NCI-H2171 treated with DMSO at 0.1 percent for 48 hours (cell line): ENCODE measurements at places on chromosomes 12 and 14.

GRCh38 chr12:132176920-132177551, 32.8 kb downstream of the NOC4L start:
- DNase-seq = no peak

GRCh38 chr12:57133916-57134315, 5.6 kb downstream of the LRP1 start:
- DNase-seq = no peak

DNA sequence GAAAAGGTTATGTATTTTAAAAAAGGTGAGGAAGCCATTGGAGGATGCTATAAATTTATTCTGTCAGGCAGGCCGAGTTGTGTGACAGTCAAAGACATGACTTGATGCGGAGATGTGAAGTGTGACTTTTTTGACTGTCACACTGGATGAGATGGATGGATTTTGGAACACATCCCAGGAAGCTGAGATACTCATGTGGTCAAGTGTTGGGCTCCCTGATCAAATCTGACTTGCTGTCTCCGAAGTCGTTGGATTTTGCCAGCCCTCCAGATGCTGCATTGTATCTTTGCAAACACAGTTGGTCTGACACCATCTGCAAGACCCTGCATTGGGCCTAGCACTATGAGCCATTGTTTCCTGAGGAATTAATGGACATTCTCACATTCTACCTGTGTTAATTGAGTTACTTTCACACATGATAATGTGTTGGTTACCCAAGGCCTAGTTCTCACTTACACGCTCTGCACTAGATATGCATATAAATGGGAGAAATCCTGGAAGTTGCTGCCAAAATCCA, 204.0 kb upstream of the PRKD1 start:
- peak; percentile 49 for DNase-seq

- DNase-seq = no peak
Observed at GRCh38 chr12:131222329-131223139, 268.8 kb downstream of the ADGRD1 start.

- DNase-seq = no peak
Observed at GRCh38 chr12:88272456-88272855, 130.3 kb downstream of the TMTC3 start.

DNA sequence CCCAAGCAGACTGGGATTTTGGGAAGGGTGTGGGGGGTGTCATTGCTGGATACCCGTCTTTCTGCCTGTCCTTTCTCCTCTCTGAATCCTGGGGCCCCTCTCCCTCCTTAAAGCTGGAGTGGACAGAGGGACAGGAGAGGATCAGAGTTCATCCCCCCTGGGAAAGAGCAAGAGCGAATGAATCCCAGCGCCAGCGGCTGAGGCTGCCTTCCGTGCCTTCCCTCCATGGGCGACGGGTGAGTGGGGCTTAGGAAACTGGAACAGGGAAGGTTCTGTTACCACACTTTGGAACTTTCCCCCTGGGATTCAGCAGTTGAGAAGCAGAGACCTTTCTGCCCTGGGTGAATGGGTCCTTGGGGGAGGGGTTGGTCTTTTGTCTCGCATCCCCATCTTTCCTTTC, 16.2 kb upstream of the RIN3 start:
- no peak for DNase-seq

DNA sequence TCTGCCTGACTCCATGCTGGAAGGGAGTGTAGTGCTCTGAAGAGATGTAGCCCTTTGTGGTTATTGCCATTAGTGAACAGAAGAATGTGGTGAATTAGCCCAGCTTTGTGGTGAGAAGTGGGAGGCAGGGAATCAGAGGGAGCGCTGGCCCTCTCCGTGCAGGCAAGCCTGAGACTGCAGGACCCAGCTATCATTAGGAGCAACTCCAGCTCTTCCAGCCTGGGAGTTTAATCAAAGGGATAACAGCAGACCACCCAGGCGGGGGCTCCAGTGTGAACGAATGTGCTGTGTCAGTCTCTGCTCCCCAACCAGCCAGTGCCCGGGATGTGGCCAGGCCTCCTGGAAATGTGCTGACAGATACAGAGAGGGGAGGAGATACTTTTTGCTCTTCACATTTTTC, 142.7 kb downstream of the TTLL5 start:
- no peak for DNase-seq

- DNase-seq = no peak
Observed at GRCh38 chr14:89255012-89255411, 162.0 kb downstream of the FOXN3 start.

DNA sequence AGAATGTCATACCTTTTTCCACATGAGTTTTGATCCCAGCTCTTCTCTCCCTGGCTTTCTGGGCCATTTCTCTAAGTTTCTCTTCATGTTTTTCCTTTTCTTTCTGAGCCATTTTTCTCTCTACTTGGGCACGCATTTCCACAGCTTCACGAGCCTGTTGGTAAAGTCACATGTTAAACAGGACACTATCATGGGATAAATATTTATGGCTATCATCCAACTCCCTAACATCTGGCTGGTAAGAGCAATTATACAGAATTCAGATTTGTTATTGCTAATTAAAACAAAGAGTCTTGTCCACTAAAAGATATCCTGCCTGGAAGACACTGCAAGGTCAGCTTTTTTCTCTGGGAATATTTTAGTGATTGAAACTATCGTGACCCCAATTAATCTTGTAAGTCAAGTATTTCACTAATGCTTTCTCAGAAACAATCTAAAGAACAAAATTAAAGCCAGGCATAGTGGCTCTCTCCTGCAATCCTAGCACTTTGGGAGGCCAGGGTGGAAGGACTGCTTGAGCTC, 23.1 kb downstream of the SLIRP start:
- DNase-seq = no peak

GRCh38 chr14:102739190-102739469, 38.1 kb upstream of the TRAF3 start:
- DNase-seq = no peak

DNA sequence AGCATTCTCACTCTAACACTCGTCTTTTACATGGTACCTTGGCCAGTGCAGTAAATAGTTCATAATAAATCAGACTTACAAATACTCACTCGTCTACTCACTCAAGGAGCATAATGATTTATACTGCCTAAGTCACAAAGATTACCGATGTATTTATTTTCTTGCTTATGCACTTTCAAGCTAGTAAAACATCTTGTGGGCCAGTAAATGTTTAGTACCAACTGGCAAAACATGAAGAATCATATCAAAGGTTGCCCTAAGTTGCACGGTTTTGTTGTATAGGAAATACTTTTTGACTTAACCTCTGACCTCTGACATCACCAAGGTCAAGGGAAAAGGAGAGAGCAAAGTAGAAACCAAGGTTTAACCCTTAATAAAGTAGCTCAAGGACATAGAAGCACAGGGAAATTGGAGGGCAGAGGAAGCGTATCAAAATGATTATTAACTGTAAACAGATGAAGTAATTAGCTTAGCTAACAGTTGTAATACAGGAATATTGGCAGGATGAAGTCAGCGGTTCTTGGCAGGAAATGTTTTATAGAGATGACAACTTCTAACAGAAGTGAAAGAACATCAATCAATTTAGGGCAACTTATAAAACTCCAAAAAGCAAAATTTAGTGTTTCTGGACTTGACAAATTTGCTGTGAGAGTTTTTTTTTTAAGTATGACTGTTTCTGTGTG, 131.9 kb downstream of the HMGA2 start:
- DNase-seq = no peak

- DNase-seq = no peak
Observed at GRCh38 chr12:123404581-123404980, 20.6 kb downstream of the KMT5A start.

DNA sequence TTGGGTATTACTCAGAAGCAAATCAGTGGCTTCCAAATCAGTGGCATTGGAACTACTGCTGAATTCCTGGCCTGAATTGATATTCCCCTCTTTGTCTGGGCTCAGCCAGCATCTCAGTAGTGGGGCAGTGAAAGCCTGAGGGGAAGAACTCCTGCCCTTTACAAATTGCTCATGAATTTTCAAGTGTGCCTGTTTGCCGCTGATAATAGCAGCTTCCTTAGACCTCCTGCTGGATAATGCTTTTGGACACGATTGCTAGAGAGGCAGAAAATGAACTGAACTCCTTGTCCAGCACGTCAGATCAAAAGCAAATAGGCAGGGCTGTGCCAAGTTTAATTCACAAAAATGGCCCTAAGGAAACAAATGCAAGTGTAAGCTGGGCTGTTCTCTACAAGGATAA, 91.3 kb upstream of the GZMB start:
- DNase-seq = no peak

- no peak for DNase-seq
Observed at GRCh38 chr12:116244001-116244400, 33.5 kb downstream of the MED13L start.

GRCh38 chr12:65331456-65331855, 53.0 kb downstream of the MSRB3 start:
- DNase-seq = no peak

GRCh38 chr14:89855961-89856656, 98.4 kb downstream of the EFCAB11 start:
- no peak for DNase-seq

DNA sequence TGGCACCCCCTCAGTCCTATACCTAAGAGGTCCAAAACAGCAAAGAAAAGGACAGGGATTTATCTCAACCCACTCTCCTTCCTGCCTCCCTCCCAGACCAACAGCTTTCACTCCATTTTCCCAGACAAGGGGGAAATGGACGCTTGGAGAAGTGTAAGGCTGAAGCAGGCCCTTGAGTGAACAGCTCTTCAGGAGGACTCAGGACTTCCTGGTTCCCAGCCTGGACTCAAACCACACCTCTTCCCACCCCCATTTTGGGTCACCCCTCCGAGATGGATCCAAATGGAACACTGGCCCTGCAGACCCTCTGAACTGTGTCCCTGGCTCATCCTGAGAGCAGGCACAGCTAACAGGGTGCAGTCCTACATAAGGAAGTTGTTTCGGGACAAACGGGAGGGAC, 2.7 kb downstream of the KMT2D start:
- no peak for DNase-seq

DNA sequence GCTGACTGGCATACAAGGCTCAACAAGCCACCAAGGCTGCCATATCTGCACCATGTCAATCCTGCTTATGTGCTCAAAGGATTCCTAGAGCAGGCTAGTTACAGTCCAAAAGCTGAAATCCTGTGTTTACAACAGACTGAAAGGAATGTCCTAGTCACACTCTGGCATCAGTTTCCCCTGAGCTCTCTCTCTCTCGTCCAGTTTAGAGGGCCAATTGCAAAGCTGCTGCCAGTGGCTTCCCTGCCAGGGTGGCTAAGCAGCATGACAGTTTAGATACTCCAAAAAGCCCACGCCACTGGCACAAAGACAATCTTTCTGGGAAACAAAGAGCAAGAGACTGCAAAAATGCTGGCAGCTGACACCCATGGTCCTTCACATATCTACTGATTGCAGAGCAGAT, 392.1 kb downstream of the RPS29 start:
- DNase-seq = no peak

DNA sequence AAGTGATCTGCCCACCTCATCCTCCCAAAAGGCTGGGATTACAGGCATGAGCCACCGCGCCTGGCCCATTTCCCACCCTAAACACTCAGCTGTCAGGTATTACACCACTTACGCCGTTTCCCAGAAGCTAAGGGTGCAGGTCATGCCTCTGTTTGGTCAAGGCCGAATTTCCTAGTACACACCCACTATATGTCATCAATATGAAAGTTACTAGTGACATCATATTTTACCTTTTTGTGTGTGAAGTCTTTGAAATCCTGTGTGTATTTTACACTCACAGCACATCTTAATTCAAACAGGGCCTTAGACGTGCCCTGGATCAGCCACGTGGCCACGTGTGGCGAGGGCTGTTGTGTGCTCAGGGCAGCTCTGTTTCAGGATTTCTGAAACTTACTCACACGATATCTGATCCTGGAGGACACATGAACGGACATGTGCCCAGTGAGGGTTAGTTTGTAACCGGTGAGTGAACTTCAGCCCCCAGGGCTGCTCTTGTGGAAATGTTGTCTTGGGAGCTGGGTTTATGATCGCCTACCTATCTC, 51.8 kb downstream of the GLT1D1 start:
- DNase-seq = no peak

DNA sequence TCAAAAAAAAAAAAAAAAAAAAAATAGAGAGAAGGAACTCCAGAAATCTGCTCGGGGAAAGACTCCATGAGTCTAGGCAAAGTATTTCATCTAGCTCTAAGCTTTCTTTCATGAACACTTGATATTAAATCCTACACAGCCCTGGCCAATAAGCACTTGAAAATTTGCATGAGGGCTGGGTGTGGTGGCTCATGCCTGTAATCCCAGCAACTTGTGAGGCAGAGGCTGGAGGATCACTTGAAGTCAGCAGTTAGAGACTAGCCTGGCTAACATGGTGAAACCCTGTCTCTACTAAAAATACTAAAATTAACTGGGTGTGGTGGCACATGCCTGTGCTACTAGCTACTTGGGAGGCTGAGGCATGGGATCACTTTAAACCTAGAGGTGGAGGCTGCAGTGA, 13.1 kb upstream of the METAP2 start:
- DNase-seq = no peak

DNA sequence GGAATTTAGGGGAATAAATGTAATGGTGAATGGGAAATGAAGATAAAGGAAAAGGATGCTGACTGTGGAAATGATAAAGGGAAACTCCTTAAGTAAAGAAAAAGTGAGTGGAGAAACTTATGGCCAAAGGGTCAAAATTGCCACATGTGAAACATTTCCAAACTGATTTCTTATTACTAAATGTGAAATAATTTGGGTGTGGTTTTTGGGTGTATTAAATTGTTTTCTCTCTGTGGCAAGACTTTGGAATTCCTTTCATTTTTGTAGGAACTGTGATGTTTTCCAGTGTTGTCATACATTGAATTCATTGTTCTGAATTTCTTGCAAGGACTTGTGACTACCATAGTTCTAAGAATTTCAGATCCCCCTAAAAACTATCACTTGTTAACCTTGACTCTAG, 1891.5 kb upstream of the SEL1L start:
- DNase-seq = no peak

DNA sequence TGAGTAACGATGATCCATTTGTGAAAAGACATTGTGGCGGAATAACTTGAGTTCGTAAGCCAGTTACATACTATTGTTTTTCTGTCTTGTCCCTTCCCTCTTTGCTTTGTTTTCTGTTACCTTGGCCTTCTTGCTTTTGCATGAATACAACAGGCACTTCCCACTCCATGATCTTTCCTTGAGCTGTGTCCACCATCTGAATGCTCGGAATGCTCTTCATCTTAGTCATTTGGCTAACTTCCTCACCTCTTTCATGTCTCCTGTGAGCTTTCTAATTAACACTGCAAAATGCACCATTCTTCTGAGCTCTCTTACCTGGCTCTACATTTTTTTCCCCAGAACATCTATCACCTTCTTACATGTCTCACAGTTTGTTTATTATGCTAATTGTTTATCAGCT, 10.0 kb downstream of the KNTC1 start:
- no peak for DNase-seq

GRCh38 chr12:77998236-77998786, 167.6 kb downstream of the NAV3 start:
- DNase-seq = no peak
